ENCODE measurements at places on chromosomes 13 and 19. TPM values are rescaled to one million over a fixed set of nuclear protein-coding genes. Genes with fewer than 3 reads are reported as not detected.
A peak's percentile ranks its signal among the peaks of the same experiment; 100 is the strongest.

GRCh38 chr13:113552786-113553434, 31.6 kb upstream of the TFDP1 start:
- DNase-seq: peak; percentile 10

GRCh38 chr13:97726664-97727280, 226.7 kb upstream of the IPO5 start:
- no peak for DNase-seq

GRCh38 chr13:34546344-34547250, 395.5 kb upstream of the NBEA start:
- no peak for DNase-seq

- DNase-seq: no peak
Measured at GRCh38 chr19:44987148-44987675, 14.1 kb upstream of the RELB start.

GRCh38 chr19:40685563-40685962, 4.9 kb downstream of the NUMBL start:
- no peak for DNase-seq

- no peak for DNase-seq
Measured at GRCh38 chr13:42047561-42048341, 697 bp upstream of the DGKH start.

DNA sequence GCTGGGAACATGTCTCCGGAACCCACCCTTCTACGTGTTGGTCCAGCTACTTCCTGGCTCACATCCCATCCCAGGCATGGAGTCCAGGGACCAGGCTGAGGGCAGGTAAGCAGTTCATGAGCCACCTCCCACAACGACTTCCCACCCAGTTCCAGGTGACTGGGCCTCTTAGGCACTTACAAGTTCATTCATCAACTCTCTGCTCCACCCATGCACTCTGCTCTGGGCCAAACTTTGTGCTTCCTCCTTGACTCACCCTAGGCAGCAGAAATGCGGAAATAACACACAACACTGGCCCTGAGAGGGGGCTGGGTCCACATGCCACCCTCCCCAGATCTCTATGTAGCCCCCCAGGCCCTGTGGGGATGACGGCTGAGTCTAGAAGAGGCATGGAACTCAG, 20.5 kb downstream of the IQCN start:
- DNase-seq: no peak

GRCh38 chr13:31786011-31786410, 46.7 kb downstream of the RXFP2 start:
- DNase-seq: no peak

DNA sequence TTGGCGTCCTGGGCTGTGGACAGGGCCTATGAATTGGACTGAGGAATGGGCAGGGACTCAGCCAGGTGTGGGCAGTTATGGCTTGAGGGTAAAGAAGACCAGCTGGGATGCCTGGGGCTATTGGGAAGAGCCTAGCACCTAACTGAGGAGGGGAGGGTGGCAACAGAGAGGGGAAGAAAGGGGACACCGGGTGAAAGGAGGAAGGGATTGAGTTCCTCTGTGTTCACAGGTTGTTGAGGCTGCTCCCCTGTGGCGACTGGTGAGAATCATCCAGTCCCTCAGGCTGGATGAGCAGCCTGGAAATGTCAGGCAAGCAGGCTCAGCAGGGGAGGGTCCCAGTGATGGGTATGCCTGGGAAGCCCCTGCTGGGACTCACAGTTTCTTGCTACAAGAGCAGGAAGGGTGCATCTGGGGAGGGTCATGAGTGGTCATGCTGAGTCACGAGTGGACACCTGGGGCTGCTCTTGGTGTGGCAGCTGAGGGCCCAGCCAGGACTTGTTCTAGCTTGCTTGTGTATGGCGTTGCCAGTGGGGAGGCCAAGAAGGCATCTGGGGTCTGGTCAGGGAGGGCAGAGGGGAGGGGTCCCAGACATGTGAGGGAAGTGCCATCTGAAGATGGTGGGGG, 1.4 kb downstream of the ZNF324 start:
- DNase-seq: no peak

DNA sequence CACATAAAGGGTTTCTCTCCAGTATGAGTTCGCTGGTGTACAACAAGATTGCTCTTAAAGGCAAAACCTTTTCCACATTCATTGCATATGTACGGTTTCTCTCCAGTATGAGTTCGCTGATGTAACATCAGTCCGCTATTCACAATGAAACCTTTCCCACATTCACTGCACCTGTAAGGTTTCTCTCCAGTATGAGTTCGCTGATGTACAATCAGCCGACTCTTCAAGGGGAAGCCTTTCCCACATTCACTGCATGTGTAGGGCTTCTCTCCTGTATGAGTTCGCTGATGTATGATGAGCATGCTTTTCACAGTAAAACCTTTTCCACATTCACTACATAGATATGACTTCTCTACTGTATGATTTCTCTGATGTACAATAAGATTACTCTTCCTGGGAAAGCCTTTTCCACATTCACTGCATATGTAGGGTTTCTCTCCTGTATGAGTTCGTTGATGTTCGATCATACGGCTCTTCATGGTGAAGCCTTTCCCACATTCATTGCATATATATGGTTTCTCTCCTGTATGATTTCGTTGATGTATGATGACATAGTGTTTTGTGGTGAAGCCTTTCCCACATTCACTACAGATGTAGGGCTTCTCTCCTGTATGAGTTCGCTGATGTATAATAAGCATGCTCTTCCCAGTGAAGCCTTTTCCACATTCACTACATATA, 6.0 kb upstream of the ZNF614 start:
- DNase-seq: no peak

- DNase-seq: no peak
Measured at GRCh38 chr19:2429917-2430535, 2.6 kb upstream of the TIMM13 start.

GRCh38 chr19:45472563-45473366, 5.0 kb downstream of the FOSB start:
- peak; percentile 66 for DNase-seq

- no peak for DNase-seq
Measured at GRCh38 chr13:25203127-25203740, 31.1 kb upstream of the AMER2 start.

DNA sequence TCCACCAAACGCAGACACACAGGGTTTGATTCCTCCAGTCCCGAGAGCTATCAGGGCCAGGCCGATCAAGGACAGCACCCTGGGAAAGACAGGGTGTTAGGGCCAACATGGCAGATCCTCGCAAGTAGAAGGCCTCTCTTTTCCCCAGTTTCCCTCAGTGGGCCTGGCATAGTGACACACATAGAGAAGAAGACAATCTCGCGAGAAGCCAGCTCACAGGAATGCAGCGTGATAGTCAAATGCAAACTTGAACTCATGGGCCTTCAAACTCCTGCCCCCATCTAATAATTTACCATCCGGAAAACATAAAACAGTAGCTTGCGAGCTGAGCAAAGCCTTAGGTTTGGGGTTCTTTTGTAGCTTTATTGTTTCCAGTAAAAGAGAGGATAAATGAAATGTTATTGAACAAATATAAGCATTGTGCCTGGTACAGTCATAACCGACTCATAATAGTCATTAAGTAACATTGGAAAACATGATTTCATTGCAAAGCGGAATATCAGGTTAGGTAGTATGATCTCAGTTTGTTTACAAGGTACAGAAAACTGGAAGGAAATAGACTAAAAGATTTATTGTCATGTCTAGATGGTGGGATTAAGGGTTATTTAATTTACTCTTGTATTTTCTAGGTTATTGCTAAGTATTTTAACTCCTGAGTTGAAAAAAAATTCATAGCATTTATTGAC, 30.5 kb downstream of the SLC15A1 start:
- no peak for DNase-seq

DNA sequence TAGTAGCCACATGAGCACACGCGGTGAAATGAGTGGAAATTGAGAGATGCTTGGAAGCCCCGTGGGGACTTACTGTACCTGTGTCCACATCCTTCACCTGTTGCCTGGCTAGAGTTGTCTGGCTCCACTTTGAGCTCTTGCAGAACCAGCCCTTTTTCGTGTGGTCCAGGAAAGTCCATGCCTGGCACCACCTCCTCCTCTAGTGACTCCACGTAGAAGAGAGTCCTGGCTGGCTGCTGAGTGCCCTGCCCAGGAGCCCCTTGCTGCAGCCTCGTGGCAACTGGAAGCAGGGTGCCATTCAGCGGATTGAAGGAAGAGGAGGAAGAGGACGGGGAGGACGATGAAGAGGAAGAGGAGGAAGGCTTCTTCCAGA, 515 bp upstream of the ATXN8OS start:
- DNase-seq: no peak

GRCh38 chr13:111460548-111461444, 140.4 kb downstream of the TEX29 start:
- DNase-seq: no peak

DNA sequence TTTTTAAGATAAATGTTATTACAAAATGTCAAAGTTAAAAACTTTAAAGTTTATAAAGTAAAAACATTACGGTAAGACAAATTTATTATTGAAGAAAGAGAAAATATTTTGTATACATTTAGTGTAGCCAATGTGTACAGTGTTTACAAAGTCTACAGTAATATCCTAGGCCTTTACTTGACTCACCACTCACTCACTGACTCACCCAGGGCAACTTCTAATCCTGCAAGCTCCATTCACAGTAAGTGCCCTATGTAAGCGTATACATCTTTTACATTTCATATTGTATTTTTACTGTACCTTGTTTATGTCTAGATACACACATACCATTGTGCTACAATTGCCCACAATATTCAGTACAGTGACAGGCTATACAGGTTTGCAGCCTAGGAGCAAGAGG, 448.2 kb downstream of the KCTD12 start:
- DNase-seq: no peak

- peak; percentile 70 for DNase-seq
Measured at GRCh38 chr19:40974633-40975037, 16.4 kb upstream of the CYP2B6 start.

GRCh38 chr13:112447761-112448603, 71.8 kb downstream of the SPACA7 start:
- DNase-seq: no peak

- DNase-seq: peak; percentile 46
Measured at GRCh38 chr19:2552859-2553258, 76.9 kb downstream of the GADD45B start.

DNA sequence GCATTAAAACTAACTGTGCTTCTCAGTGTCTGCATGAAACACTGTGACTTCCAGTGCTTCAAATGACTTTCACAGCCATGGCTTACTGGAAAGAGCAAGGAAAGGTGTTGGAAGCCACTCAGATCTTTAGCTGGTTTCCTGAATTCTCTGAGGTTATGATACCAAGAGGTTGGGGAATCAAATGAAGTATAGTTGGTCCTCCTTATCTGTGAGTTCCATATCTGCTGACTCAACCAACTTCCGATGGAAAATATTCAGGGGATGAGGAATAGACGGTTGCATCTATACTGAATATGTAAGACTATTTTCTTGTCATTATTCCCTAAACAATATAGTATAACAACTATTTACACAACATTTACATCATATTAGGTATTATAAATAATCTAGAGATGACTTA, 32.4 kb downstream of the EPSTI1 start:
- no peak for DNase-seq

- no peak for DNase-seq
Measured at GRCh38 chr13:63307228-63307627, 1891.6 kb upstream of the PCDH20 start.

DNA sequence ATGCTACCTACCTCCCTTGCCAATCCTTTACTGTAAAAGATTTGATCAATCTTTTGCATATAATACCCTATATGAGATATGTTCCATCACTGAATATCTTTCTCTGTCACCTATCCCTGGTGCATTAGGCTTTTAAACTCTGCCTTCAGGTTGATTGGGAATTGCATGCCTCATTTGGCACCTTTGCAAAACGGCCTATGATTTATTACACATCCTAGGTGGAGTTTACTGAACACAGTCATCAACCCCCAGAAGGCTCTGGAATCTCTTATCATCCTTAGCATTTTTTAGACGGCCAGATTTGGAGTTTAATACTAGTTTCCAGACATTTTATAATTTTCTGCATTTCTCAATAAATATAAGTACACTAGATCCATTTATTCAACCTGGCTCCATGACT, 448.4 kb upstream of the SLC10A2 start:
- no peak for DNase-seq

DNA sequence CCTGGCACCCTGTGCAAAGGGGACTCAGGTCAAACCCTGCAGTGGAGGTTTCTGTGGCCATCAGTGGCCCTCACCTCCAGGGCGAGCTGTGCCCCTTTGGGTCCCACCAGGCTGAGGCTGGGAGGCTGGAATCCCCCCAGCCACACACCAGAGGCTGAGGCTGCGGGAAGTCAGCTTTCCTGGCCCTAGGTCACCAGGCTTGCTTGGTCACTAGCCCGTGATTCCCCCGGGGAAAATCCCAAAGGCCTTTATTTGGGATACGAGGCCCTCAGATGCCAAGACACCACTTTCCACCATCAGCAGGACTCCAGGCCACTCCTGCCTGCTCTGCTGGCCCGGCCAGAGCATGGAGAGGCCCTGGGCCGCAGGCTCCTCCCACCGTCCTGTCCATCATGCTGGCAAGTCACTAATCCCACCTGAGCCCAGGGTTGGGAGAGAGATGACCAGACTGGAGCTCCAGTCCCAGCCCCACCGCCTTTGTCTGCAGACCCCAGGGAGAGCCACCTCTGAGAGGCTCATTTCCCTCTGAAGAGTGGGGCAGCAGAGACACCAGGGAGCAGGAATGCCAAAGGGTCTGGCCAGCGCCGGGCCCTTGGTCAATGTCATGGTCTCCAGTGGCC, 4.7 kb downstream of the NKPD1 start:
- no peak for DNase-seq

DNA sequence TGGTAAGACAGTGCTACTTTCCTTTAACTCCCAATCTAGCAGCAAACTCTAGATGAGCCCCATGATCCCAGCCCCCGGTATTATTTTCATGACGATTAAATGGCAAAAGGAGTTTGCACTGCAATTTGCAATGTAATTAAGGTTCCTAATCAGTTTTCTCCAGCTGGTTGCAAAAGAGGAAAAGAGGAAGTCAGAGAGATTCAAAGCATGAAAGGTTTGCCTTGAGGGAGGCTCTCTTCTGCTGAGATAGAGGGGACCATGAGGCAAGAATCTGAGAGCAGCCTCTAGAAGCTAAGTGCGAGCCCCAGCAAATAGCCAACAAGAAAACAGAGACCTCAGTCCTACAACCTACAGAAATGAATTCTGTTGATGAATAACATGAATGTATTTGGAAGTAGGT, 527.1 kb downstream of the UQCRFS1 start:
- DNase-seq: no peak

- DNase-seq: no peak
Measured at GRCh38 chr13:94419304-94419924, 60.1 kb downstream of the DCT start.

GRCh38 chr13:22793598-22794134, 387.1 kb upstream of the SGCG start:
- DNase-seq: no peak

GRCh38 chr19:28898249-28898648, 314.7 kb downstream of the UQCRFS1 start:
- DNase-seq: no peak

GRCh38 chr19:48480183-48480557, 11.0 kb downstream of the CYTH2 start:
- no peak for DNase-seq

GRCh38 chr19:16661480-16662034, 618 bp downstream of the TMEM38A start:
- no peak for DNase-seq

The SULT2B1 gene
- total RNA-seq: not detected

The MICU2 gene
- total RNA-seq: 38.5 TPM

The MRI1 gene
- 43.5 TPM for total RNA-seq

The CGB8 gene
- not detected for total RNA-seq

The NTF4 gene
- not detected for total RNA-seq

The FUT2 gene
- total RNA-seq: not detected

The C19orf67 gene
- 0.42 TPM for total RNA-seq

The SMIM44 gene
- not detected for total RNA-seq

The TMED1 gene
- 16.6 TPM for total RNA-seq

The AMER2 gene
- not detected for total RNA-seq

Measured in CD8-positive, alpha-beta memory T cell (primary cell).